ENCODE measurements at places on chromosomes 2 and 18. TPM values are rescaled to one million over a fixed set of nuclear protein-coding genes. Genes with fewer than 3 reads are reported as not detected.

The IMP4 gene
- 53.5 TPM for total RNA-seq

The CETN1 gene
- total RNA-seq: not detected

The IL1F10 gene
- not detected for total RNA-seq

The IL36B gene
- total RNA-seq: not detected

The DUSP2 gene
- total RNA-seq: 8.1 TPM
